NCI-H1417 (cell line): ENCODE measurements at places on chromosomes 1 and 21.

DNA sequence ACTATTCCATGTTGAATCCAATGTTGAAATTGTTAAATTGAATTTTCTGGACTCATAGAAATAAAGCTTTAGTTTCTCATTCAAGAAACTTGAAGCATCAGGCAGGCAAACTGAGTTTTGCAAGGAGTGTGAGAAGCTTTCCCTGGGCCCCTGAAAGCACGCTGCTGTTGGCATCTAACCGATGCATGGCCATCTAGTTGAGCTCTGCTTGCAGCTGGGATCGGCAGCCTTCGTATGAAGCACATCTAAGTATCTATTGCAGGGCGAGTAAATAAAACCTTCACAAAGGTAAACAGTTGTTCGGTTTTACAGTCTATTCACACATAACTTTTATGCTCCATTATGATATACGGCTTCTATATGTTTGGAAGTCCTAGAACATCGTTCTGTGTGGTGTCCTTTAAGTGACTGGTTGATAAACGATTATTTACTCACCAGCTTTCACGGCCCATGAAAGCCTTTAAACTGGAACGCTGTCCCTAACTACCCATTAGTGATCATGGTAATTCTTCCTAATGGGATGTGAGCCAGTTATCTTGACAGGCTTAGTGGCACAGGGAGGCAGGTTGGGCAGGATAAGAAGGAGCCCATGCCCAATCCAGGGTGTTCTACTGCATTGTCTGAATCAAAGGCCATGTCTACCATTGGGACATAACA lies 71.7 kb downstream of the SEC16B start:
- DNase-seq, result peak; percentile 94

DNA sequence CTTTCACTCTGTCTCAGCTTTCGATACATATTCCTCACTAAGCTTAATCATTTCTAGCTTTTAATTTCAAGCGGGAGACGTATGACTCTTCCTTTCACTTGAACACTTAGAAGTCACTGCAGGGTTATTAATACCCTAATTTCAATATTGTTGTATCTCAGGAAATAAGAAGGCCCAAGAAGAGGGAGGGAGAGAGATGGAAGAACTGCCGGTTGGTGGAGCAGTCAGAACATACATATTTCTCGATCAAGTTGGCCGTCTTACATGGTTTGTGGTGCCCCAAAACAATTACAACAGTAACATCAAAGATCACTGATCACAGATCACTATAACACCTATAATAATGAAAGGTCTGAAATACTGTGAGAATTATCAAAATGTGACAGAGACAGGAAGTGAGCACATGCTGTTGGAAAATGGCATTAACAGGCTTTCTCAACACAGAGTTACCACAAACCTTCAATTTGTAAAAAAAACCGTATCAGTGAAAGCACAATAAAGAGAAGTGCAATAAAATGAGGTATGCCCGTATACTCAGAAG lies 145.4 kb upstream of the HP1BP3 start:
- DNase-seq, result no peak

GRCh38 chr1:22584001-22584562 lies 20.8 kb downstream of the EPHA8 start:
- DNase-seq, result no peak

DNA sequence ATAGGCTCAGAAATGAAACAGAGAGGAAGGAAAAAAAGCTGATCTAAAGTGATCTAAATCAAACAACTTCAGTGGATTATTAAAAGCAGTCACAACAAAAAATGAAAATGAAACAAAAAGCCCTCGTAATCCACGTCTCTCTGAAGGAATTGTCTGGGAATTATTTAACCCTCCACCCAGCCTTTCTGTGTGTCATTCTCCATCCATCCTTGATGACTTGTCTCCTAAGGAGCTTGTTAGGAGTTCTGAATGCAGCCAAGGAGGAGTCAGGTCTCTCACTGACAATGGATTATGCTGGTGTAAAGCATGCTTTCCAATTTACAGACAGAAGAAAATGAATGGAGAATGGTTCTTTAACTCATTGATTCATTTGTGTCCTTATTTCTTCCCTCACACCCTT lies 359.3 kb upstream of the RUNX1 start:
- DNase-seq, result no peak

GRCh38 chr21:33168886-33169285 lies 60.9 kb upstream of the IFNAR2 start:
- DNase-seq, result no peak

GRCh38 chr1:15578921-15579682 lies 5.7 kb downstream of the AGMAT start:
- no peak for DNase-seq

GRCh38 chr1:229848752-229849677 lies 218.0 kb upstream of the GALNT2 start:
- DNase-seq, result peak; percentile 32

DNA sequence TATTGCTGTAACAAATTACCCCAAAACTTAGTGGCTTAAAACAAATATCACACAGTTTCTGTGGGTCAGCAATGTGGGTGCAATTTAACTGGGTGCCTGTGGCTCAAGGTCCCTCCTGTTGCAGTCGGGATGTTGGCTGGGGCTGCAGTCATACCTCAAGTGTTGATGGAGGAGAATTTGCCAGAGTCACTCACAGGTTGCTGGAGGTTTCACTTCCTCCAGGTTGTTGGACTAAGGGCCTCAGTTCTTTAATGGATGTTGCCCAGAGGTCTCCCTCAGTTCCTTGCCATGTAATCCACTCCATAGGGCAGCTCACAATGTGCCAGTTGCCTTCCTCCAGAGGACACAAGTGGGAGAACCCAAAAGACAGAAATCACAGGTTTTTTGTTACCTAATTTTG lies 2.5 kb upstream of the TAF13 start:
- DNase-seq, result no peak

- DNase-seq, result peak; percentile 45
Observed at GRCh38 chr1:65065524-65066418, 82.2 kb upstream of the AK4 start.

DNA sequence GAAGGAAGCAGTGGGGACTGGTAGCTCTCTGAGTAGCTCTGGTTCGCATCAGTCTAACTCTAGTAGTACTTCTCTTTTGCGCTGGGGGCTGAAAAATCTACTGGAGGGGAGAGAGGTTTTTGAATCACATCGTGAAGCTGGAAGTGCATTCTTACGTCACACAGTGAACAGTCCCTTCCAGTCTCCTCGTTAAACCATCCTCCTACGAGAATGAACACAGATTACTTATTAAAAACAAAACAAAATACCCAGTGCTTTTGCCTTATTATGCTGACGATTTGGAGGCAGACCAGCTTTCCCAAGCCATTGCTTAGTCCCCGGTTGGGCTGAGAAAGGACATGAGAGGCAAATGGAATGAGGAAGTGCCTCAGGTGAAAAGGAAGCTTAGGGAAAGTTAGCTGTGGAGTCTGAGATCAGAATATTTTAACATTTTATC lies 16.1 kb downstream of the HUNK start:
- no peak for DNase-seq

DNA sequence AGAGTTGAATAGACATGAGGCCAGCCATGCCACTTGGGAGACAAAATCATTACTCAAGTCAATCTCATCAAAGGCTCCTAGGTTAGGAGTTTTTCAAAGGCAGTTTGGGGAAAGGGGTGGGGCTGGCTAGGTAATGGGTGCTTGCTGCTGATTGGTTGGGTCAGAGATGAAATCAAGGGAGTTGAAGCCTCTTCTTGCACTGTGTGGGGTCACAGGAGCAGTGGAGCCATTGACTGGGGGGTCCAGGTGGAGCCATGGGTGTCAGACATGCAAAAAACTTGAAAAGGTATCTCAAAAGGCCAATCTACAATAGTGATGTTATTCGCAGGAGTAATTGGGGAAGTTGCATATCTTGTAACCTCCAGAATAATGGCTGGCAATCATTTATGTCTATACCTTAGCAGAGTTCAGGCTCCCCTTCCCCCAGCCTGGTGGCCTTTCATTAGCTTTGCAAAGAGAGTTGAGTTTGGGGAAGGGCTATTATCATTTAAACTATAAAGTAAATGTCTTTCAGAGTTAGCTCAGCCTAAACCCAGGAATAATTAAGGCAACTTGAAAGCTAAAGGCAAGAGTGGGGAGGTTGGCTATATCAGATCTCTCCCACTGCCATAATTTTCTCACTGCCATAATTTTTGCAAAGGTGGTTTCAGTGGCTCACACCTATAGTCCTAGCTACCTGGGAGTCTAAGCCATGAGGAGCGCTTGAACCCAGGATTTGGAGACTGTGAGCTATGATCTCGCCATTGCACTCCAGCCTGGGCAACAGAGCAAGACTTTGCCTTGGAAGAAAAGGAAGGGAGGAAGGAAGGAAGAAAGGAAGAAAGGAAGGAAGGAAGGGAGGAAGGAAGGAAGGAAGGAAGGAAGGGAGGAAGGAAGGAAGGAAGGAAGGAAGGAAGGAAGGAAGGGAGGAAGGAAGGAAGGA lies 7.8 kb upstream of the PINK1 start:
- DNase-seq, result no peak

GRCh38 chr1:218066332-218066731 lies 218.8 kb upstream of the RRP15 start:
- DNase-seq, result no peak

DNA sequence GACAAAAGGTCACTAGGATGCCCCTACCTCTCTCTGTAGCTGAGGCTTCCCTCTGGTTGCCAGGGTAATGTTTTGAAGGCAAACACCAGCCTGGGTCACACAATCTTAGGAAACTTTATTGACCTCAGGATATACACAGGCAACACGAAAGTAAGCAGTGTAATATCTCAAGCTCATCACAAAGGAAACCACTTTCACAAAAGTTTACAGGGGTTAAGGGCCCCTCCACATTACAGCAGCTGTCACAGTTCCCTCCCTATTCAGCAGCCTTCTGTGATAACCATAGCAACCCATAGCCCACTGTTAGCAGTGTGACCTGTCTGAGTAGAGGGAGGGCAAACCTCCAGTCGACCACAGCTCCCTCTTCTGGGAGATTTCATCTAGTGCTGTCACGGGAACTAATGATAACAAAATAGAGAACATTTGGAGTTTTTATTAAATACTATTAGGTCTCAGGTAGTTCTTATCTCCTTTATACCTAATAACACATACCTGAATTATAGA lies 149.8 kb downstream of the PTPRC start:
- DNase-seq, result peak; percentile 40
